ENCODE measurements at places on chromosomes 3 and 15.

DNA sequence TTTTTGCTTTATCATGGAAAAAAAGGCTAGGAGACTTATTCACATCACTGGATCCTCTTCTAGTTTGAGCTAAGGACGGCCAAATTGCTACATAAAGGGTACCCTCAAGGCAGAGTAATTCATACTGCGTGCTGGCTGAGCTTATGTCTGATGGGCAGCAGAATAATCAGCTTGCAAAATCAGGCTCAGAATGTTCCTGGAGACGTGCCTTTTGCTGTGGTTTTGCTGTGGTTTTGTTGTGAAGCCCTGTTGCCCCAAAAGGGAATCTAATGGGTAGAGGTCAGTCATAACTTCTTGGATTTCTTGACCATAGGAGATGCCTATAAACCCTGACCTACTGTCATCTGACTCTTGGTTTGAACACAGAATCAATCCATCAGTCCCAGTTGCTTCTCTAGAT, 189.9 kb downstream of the SOX2 start:
- DNase-seq: no peak

- DNase-seq: no peak
Measured at GRCh38 chr3:46383951-46384330, 13.2 kb downstream of the CCR5 start.

GRCh38 chr3:69510481-69511030, 124.7 kb upstream of the FRMD4B start:
- no peak for DNase-seq

DNA sequence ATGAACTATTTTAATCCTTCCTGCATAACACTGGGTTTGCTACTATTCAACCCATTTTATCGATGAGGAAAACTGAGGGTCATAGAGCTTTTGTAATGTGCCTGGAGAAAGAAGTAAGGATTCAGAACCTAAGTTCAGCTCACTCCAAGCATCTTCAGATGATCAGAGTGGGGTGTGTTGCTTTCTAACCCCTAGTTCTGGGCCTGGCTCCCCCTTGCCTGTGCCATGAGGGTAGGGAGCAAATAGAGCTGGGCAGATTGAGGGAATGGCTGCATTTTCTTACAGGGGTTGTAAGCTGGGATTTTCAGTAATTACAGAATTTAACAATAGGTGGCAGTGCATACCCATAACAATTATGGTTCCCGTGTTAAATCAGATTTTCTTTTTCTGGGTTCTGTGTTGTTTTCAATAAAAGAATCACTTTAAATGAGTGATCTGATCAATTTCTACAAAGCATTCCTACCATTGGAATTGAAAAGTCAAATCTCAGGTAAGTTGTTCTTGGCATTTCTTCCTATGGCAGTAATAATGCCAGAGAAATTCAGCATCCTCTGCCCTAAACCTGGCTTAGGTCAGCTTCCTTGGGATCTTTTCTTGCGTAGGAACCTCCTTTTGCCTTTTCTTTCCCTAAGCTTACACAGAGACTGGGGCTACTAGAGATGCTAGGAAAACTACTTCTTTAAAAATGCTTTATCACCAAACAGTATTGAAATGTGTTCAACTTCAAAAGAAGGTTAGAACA, 103.8 kb upstream of the IL12A start:
- DNase-seq: no peak

GRCh38 chr3:55160241-55160983, 232.6 kb upstream of the LRTM1 start:
- DNase-seq: no peak

DNA sequence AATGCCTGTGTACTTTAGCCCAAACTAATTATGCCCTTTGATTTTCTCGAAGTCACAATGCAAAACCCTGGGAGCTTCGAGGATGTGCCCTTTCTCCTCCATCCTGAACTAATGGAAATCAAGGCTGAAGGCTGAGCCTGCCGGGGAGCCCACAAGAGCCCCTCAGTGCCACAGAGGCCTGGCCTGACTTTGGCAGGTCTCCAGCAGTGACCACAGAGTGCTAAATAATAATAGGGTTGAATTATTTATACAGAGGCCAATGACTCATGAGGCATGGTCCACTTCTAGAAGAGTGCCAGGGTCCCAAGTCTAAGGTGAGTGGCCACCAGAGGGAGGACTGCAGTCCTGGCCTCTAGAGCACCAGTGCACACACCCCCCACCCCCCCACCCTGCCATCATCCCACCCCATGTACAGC, 19.1 kb upstream of the GLCE start:
- DNase-seq: peak; percentile 38

- peak; percentile 53 for DNase-seq
Measured at GRCh38 chr15:77540312-77541060, 92.2 kb downstream of the LINGO1 start.

DNA sequence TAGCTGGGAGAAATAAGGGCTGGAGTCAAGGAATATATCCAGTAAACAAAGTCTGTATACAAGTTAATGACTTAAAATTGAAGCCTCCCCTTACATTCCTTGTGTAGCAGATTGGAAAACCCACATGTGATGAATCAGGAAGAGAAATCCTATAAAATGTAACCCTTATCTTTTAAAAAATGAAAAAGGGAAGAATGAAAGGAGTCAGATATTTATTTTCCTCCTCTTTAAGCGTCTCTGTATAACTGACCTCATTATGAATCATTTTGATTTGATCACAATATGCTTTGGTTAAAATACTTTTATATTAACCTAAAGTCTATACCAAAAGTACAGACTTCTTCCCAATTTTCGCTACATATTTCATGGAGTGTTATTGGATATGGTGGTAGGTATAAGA, 316.3 kb upstream of the STAC start:
- DNase-seq: no peak

DNA sequence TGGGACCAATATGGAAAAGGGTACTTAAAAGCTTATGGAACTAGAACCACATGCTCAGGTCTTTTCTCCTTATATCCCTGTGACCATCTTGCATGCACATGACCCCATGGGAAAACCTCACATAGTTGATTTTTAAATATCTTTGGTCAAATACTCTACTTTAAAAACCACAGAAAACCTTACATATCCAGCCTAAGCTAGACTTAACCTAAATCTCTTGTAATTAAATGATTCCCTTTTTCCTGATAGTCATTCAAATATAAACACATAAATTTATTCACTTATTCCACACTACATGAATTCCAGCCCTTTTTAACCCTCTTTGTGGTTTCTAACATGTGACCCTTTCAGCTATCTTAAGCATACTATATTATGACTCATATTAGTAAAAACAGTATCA, 46.8 kb downstream of the DNAJC13 start:
- DNase-seq: no peak

GRCh38 chr3:71232895-71233294, 350.6 kb downstream of the FOXP1 start:
- DNase-seq: no peak

DNA sequence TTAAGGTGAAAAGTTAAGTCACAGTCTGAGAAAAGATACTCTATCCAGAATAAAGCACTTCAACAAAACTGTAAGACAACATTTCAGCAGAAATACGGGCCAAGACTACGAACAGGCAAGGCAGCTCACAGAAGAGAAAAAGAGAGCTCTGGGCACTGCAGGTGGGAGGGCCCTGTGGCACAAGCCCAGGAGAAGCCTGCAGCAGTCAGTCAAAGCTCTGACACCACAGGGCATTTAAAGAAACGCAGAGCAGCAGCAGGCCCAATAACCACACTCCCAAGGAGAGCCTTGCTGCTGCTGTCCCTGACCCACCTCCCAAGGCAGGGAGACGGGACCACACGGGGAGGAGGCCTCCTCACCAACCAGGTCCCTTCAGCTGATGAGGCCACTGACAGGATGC, 19.2 kb downstream of the CHSY1 start:
- no peak for DNase-seq

GRCh38 chr3:47849186-47849698, 46.3 kb downstream of the DHX30 start:
- DNase-seq: no peak

- DNase-seq: no peak
Measured at GRCh38 chr15:61091856-61092255, 137.2 kb downstream of the RORA start.

DNA sequence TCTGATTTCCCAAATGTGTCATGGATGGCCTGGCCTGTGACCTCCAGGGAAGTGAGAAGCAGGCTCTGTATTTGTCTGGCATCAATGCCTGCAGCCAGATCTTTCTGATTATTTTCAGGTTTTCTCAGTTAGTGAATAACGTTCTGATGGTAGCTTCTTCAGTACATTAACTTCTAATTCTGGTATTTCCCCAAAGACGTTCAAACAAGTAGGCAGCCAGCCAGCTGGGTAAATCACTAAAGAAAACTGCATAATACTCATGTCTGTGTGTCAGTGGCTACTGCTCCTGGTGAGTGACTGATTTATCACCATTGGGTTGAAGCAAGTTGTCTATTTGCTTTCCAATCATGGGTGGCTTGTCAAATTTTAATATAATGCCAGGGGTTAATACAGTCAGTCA, 162.6 kb upstream of the PFN2 start:
- DNase-seq: no peak

- no peak for DNase-seq
Measured at GRCh38 chr3:160401291-160402095, 2.0 kb downstream of the SMC4 start.

- DNase-seq: no peak
Measured at GRCh38 chr3:8154617-8155016, 347.0 kb upstream of the LMCD1 start.

- DNase-seq: no peak
Measured at GRCh38 chr3:3806856-3807255, 7.6 kb downstream of the LRRN1 start.

- DNase-seq: no peak
Measured at GRCh38 chr3:112653209-112653871, 12.4 kb upstream of the CCDC80 start.

DNA sequence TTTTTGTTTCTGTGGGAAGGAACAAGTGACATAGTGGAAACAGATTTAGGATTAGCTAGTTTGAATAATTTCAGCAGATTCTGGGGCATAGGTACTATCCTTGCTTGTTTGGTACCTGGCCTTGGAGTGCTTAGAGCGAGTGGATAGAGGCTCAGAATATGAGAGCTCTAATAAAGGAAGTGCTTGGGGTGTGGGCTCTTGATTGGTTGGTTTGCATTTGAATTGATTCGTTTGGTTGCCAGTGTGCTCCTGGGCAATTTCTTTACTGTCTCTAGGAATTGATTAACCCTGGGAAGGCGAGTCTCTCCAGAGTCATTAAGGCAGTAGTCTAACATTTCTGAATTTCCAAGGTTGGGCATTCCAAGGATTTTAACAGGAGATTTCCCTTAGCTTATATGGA, 98.0 kb downstream of the DTWD1 start:
- no peak for DNase-seq

GRCh38 chr3:32428092-32429068, 36.7 kb downstream of the CMTM7 start:
- DNase-seq: no peak

DNA sequence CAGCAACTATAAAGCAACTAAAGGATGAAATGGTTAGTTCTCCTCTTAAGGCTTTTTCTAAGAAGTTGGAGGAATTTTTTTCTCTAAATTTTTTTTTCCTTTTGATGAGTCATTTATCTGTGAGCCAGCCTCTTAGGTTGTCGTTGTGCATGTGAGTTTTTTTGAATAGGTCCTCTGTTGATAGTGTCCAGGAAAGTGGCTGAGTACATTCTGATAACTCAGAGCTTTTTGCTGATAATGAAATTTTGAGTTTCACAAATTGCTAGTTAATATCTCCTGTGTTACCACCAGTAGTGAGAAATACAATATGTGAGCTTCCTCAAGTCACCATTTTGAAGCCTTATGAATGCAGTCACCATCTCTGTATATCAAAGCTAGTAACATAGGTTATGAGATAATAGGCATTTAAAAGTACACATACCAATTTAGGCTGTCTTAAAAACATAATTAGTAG, 7.1 kb upstream of the LXN start:
- no peak for DNase-seq

DNA sequence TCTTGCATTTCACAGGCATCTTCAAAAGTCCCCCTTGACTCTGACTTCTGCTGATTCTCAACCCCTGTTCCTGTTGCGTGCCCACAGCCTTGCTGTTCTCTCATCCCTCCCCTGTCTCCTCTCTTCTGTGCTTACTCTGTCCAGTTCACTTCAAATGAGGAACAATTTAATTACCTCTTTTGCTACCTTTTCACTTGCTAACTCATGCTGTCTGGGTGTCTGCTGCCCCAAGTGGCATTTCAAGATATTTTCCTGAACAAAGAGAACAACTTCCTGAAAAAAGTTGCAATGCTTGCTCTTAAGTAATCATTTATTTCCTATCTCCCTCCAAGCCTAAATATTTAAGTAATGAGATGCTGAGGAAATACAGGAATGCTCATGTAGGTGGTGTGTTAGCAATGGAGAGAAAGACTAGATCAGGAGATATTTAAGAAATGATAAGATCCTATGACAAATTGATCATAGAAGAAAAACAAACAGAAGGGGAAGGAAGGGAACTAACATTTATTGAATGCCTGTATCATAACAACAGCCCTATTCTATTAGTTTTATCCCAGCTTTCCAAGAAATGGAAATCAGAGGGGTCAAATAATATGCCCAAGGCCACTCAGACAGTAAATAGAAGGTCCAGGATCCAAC, 42.2 kb downstream of the SV2B start:
- DNase-seq: no peak

GRCh38 chr3:127820221-127820825, 2.0 kb downstream of the MGLL start:
- no peak for DNase-seq

DNA sequence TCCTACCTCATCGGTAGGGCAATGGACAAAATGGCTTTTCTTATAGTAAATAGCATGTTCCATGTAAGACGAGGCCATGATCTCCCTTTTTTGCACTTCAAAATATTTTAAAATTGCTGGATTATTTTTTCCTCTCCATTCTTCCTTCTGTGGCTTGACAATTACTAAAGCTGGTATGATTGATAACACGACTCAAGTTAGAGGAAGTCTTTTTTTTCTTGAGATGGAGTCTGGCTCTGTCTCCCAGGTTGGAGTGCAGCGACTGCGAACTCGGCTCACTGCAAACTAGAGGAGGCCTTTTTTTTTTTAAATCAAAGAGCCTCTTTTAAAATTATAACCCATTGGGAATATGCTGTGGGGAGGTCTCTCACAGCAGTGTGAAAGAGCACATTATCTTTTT, 124.5 kb upstream of the TBL1XR1 start:
- no peak for DNase-seq
